ENCODE measurements at places on chromosomes 6 and 20.

GRCh38 chr6:85684133-85684808 is 41.6 kb upstream of the SYNCRIP start:
- no peak for DNase-seq

GRCh38 chr6:7467007-7467897 is 74.2 kb upstream of the DSP start:
- no peak for DNase-seq

- DNase-seq: no peak
Observed at GRCh38 chr20:7736336-7736735, 203.9 kb downstream of the HAO1 start.

DNA sequence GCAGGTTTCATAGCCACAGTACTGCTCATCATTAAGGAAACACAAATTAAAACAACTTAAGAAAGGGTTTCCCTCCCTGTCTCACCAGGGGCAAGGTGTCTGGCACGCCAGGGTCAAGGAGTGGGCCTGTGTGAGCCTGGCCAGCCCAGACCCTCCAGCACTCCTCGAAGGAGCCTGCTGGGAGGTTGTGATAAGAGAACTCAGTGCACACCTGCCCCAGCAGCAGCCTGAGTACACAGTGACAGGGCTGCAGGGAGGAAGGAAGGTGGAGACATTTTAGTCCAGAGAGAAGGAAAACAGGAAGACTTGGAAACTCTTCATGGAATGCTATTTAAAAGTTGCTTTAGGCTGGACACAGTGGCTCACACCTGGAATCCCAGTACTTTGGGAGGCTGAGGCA is 14.1 kb downstream of the NINL start:
- DNase-seq: no peak

- no peak for DNase-seq
Observed at GRCh38 chr20:47228654-47229053, 127.8 kb downstream of the ZMYND8 start.

- no peak for DNase-seq
Observed at GRCh38 chr6:89921691-89922090, 27.4 kb downstream of the GJA10 start.

DNA sequence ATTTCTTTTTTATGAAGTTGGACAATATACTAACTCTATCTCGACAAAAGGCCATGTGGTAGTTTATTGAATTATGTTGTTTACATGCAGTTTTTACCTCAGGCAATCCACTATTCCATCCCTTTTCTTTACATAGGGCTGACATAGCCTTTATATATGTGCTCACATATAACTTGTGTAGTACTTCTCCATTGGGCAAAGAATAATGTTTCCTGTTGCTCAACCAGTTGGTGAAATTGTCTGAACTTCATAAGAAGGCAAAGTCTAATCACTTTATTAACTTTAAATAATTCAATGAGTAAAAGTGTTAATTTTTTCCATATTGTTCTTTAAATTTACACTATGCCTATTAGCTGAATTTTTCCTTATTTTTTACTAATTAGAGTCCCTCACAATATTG is 1272.1 kb downstream of the EPHA7 start:
- DNase-seq: no peak

GRCh38 chr6:32371229-32371628 is 474 bp downstream of the TSBP1 start:
- no peak for DNase-seq

- no peak for DNase-seq
Observed at GRCh38 chr20:1312308-1312707, 16.6 kb downstream of the SDCBP2 start.

DNA sequence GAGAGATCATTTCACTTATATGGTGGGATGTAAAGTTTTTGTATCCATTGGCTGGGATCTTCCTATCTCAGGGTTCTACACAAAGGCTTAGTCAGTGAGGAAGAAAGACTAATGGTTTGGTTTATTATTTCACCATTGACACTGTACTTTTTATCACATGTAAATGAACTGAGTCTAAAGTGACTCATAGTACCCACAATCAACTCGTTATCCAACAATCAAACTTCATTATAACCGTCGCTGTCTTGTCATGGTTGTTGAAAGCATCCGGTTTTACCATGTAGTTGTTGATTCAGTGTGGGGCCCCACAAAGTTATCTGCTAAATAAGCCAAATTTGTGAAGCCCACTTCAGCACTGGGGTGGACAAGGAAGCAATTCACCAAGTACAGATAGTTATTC is 55.8 kb upstream of the MTRF1L start:
- no peak for DNase-seq

- no peak for DNase-seq
Observed at GRCh38 chr6:142271476-142271875, 30.3 kb upstream of the ADGRG6 start.

- DNase-seq: no peak
Observed at GRCh38 chr20:54763366-54763765, 288.0 kb downstream of the DOK5 start.

- DNase-seq: no peak
Observed at GRCh38 chr20:37647946-37648345, 45.9 kb upstream of the CTNNBL1 start.

DNA sequence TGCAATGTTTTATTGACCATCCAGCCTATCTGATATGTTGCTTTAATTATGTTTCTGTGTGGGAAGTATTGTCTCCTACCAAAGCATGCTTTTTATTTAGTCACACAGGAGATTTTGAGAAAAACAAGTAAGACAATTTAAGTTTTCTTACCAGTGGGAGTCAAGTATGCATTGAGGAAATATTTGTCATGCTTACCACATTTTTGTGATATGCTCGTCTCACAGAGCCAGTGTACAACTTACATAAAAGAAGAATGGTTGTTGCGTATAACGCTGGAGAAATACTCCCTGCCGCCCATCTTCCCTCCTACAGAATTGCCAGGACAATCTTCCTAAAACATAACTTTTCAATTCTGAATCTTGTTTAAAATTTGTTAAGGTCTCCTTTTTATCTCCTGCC is 37.1 kb upstream of the FILIP1 start:
- no peak for DNase-seq

DNA sequence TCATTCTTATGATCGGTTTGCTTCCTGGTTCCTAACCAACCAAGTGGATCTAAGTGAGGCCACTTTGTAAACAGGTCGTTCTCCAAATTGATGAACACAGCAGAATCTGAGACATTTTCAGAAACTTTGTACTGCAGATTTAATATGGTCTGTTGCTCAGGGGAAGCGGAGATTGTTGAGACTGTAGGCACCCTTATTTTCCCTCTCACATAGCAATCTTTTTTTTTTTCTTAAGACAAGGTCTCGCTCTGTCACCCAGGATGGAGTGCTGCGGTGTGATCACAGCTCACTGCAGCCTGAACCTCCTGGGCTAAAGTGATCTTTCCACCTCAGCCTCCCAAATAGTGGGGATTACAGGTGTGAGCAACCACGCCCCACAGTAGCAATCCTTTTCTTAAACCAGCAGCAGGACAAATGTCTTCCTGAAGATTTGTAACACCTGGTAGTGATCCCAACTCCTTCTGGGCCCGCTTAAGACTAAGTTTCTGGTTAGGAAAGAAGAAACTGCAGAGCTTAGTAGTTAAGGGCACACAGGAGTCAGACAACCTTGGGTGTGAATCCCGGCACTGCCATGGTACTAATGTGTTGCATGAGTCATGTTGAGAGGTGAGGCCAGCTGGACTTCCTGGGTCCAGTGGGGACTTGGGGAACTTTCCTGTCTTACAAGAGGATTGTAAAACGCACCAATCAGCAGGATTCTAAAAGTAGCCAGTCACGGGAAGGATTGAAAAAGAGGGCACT is 48.4 kb upstream of the EZR start:
- no peak for DNase-seq

DNA sequence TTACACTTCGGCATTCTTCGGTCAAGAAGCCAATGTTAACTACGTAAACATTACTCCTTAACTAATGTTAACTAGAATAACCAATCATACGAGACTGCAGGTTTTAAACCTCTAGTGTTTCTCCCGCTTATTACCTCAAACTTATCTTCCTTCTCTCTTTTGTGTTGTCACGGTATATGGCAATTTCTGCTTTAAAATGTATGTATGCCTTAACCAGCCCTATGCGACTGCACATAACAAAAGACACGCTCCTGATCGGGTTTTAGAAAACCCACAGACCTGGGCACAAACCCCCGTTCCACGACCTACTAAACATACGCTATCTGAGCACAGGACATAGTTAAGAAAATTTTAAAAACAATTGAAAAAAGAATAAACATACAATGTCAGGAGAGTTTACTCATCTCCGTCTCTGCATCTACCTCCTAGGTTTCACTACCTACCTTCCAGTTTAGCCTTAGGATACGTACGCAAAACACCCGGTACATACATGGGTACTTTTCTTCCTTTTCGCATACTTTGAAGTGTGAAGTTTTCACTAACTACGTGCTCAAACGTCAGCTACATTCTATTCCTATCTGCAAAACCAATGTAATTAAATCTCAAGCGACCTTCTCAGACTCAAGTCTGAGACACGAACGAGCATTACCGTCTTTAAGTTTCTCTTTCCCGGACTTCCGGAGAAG is 1.1 kb downstream of the CD164 start:
- peak; percentile 30 for DNase-seq

DNA sequence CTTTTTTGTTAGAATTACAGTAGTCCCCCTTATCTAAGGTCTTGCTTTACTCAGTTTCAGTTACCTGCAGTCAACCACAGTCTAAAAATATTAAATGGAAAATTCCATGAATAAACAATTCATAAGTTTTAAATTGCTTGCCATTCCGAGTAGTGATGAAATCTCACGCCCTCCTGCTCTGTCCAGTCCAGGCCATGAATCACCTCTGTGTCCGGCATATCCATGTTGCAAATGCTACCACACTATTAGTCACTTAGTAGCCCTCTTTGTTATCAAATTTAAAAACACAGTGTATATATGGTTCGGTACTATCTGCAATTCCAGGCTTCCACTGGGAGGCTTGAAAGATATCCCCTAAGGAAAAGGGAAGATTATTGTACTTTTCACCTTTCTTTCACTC is 164.6 kb upstream of the FAM83B start:
- no peak for DNase-seq

GRCh38 chr20:22916021-22916842 is 118.9 kb upstream of the SSTR4 start:
- no peak for DNase-seq

DNA sequence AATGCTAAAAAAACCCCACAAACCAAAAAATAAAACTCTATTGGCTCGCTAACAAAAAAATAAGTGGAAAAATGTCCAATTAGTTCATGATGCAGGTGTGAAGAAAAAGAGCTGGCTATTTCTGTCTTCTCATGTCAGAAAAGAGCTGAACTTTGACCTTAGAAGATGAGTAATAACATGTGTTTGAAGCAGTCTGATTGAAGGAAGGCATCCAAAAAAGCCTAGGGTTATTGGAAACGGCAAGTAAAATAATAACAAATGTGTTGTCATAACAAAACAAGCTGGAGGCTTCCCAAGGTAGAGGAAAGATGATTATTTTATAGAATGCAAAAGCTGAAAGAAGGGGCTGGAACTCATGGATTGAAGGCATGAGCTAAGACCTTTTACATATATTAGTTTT is 94.4 kb upstream of the FAM184A start:
- DNase-seq: no peak

DNA sequence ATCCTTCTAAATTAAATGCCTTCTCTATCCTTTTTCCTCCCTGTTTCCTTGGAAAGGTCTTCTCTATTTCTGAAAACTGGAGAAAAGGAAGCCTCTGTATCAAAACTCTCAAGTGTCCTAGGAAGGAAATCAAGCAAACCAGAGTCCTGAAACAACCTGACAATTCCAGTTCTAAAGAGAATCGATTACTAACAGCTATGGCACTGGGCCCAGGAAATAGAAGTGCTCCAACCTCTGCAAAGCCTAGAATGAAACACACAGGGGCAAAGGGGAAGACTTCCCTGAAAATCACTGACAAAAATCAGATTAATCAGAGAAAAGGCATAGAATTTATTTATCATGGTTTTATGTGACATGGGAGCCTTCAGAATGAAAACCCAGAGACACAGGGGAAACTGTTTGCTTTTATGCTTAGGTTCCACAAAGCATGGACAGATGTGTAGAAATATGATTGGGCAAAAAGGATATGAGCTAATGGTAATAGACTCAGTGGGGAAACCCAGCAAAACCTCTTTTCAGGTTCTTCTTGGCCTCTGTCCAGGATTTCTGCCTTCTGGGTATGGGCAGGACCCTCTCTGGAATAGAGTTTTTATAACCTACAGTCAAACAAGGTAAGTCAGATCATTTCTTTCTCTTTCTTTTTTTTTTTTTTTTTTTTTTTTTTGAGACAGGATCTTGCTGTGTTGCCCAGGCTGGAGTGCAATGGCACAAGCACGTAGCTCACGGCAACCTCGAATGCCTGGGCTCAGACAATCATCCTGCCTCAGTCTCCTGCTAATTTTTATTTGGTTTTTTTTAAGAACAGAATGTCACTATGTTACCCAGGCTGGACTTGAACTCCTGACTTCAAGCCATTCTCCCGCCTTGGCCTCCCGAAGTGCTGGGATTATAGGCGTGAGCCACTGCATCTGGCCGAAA is 91.7 kb downstream of the CD24 start:
- DNase-seq: no peak

DNA sequence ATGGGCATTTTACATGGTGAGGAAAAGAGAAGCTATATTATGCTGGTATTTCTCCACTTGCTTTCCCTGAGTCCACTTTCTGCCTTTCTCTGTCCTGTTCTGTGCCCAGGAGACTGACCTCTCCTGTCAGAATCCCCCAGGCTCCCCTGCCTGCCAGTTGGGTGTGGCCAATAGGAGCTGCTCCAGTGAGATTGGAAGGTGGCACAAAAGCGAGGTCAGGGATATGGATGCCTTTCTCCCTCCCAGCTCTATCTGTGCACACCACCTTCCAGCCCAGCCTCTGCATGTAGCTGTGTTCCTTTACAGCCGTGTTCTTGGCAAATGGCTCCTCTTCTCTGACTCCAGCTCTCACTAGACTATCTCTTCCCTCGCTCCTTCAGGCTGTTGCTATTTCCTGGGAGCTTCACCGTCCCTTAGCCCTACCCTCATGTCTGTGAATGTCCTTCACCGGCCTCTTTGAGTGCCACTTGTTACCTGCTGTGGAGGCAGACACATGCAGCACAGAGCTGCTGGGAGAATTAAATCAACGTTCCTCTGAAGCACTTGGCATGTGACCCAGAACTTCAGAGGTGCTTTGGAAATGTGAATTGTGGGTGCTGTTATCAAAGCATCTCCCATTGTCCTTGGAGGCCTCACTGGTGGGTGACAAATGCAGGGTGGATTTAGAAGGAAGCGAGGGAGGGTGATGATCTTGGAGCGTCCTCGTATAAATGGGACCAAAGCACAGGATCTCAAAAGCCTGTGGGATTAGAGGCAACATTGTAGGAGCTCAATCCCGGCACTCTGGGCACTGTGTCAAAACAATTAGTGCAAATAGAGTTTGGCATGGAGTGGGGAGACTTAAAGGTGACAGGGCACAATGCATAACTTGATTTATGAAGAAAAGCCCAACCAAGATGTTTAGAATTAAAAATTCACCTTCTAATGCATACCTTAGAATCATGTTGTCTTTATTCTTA is 28.9 kb upstream of the RALGAPA2 start:
- DNase-seq: no peak

DNA sequence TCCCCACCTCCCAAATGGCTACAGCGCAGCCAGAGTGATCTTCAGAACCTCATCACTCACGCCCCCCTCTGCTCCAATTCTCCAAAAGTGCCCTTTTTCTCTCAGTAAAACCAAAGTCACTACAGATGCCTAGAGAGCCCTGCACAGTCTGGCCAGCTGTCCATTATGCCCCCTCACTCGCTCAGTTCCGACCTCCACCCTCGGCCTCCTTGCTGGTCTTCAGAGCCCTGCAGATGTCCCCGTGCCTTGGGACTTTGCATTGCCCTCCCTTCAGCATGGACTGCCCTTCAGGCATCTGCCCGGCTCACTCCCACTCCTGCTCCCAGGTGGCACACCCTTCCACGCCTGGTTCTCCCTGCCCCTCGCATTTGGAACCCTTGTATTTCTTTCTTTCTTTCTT is 1.1 kb upstream of the RAET1E start:
- DNase-seq: no peak
